ENCODE measurements at places on chromosomes 13 and 19. TPM values are rescaled to one million over a fixed set of nuclear protein-coding genes. Genes with fewer than 3 reads are reported as not detected.

EFNB2 gene
- polyA plus RNA-seq: 73.8 TPM

MCF2L gene
- 20.1 TPM for polyA plus RNA-seq

BCAM gene
- polyA plus RNA-seq: 178 TPM

PRMT1 gene
- polyA plus RNA-seq: 183 TPM

POSTN gene
- polyA plus RNA-seq: 2,268 TPM

NTF4 gene
- polyA plus RNA-seq: 3.6 TPM

DNA sequence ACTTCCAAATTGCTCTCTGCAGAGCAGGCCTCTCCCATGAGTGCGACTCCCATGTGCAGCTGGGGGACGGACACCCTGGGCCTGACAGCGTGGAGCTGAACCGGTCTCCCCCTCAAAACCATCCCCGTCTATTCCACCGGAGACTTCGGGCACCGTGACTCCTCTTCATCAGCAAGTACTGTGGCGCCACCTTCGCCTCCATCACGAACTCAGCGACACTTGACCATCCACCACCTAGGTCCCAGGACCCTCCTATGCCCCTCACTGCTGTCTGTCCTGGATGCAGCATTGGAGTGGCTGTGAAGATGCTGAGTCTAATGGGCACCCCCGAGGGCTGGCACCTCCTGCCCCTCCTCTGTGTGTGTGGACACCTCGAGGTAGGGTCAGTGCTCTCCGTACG, 20.6 kb downstream of the CILP2 start:
- no peak for DNase-seq

DNA sequence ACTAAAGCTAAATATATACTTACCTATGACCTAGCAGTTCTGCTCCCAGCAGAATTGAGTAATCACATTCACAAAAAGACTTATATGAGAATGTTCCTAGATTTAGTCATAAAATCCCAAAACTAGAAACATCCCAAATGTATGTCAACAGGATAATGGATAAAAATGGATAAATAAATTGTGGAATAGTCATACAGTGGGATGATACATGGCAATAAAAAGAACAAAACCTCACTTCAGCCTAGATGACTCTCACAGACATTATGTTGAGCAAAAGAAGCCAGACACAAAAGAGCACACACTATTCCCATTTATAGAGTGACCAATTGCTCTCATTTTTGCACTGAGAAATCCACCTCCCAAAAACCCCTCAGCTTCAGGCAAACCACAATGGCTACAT, 352.4 kb upstream of the HTR2A start:
- no peak for DNase-seq

- DNase-seq: no peak
These were observed 486.5 kb downstream of the COG6 start for GRCh38 chr13:40141859-40142555.

GRCh38 chr19:44112802-44113137, 429 bp upstream of the ZNF225 start:
- no peak for DNase-seq

DNA sequence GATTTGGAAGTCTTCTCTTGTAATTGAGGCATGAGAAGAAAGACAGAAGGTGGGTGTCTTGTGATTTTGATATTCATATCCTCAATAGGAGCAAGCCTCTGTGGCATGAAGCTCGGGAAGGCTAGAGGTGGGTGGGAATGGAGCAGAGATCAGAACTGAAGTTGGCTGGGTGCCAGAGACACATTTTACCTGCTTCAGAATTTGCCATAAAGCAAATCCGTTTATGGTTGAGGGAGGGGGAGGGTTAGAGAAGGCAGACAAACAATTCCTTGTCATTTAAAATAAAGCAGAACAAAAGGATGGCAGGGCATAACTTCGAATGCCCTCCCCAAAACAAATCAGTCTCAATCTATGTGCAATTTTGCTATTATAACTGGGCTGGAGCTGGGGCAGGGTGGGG, 305.9 kb downstream of the KLF5 start:
- DNase-seq: no peak

GRCh38 chr13:52085421-52085820, 43.5 kb downstream of the NEK5 start:
- no peak for DNase-seq

- DNase-seq: no peak
These were observed at the start of gene KIRREL2 for GRCh38 chr19:35856546-35857149. KIRREL2 (plus strand) TSS chr19:35856911; CDS start chr19:35857120, 209 bp downstream.

- no peak for DNase-seq
These were observed 13.8 kb downstream of the FGF21 start for GRCh38 chr19:48768994-48769713.

GRCh38 chr13:91111476-91112200, 235.8 kb upstream of the MIR17HG start:
- no peak for DNase-seq

DNA sequence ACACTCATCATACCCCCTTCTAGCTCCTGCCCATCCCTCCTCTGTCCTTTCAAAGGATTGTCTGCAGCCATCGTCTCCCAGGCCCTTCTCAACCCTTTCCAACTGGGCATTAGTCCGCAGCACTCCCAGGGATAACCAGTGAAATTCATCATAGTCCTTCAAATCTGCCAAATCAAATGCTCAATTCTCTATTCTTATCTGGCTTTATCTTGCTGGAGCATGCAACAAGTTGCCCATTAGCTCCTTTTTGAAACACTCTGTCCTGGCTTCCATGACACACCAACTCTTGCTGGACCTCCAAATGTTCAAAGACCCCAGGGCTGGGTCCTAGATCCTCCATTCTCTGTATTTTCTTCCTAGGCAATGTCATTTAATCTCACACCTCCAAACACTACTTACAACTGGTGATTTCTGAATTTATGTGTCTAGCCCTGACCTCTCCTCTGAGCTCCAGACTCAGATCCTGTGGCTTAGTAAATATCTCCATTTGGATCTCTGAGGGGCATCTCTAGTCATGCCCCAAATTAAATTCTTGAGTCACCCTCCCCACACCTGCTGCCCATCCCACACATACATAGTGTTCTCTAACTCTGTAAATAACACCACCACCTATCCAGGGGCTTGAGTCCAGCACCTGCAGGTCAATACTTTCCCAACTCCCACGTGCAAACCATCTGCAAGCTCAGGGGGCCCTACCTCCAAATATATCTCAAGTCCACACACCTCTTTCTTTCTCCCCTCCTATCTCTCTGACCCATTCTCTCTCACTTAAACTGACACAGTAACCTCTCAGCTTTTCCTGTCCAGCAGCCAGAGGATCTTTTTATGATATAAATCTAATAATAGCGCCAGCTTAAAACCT, 9.1 kb upstream of the ANKRD10 start:
- DNase-seq: no peak

DNA sequence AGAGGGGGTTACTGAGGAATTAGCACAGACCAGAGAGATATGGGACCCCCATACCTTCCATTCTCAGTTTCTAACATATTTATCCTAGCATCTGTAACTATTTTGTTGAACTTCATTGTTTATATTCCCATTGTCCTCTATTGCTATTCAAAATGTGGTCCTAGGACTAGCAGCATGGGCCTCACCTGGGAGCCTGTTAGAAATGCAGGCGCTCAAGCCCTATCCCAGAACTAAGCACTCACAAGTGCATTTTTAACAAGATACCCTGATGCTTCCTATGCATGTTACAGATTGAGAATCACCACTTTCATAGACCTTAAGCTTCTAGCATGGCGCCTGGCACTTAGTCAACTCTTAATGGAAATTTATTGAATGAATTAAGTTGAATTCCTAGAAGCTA, 58.3 kb upstream of the TDRD3 start:
- no peak for DNase-seq

DNA sequence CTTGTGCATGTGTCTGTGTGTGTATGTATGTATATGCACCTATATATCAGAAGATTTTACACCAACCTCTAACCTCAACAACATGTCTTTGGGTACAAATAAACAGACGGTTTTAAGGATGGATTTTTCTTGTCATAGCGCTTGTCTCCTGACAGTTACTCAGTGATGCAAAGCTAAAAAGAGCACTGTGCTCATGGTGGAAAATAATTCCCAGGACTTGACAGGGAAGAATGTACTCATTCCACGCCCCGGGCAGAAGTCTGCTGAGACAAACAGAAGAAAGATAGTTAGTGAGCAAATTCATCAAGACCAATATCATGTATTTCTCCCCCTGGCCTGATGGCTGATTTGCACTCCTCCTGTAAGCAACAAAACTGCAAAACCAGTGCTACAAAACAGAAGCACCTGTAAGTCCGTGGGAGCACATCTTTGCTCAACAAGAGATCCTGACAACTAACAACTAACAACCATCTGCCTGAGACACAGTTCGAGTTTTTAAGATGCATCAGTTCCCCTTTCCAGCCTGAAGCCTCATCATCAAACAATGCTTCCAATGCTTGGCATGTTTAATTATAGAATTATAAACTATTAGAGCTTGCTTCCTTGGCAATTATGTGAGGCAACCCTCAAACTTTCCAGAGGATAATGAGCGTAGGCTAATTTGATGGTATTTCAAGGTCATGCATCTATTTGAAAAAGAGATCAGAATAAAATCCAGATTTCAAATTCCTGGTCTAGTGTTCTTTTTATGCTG, 812.7 kb upstream of the MIR17HG start:
- DNase-seq: no peak

DNA sequence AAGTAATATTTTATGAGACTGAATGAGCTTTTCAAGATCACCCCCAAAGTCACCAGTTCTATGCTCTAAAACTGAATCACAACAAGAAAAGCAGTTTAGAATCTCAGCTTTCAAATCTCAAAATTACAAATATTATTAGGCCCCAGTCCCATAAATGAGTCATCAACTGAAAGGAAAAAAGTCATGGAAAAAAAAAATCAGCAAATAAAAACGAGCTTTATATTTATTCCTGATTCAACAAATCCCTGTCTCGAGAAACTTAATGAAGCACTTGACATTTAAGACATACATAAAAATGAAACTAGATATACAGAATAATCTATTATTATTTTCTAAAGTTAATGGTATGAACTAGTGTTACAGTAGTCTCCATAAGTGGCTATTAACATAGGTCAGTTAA, 203.0 kb downstream of the DIAPH3 start:
- DNase-seq: no peak
